Astrocyte (in vitro differentiated cells and primary cell): ENCODE measurements at places on chromosomes 2 and 18.

DNA sequence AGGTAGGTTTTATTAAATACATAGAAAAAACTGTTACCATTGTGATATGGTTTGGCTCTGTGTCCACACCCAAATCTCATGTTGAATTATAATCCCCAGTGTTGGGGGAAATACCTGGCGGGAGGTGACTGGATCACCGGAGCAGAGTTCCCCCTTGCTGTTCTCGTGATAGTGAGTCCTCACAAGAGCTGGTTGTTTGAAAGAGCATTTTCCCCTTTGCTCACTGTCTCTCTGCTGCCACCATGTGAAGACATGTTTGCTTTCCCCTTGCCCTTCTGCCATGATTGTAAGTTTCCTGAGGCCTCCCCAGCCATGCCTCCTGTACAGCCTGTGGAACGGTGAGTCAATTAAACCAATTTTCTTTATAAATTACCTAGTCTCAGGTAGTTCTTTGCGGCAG is 352.7 kb upstream of the SLC39A10 start:
- no peak overlapping the region for H3K4me3 ChIP-seq
- H3K4me1 ChIP-seq: no peaks in the 10 kb centered on the region
- no peaks in the 10 kb centered on the region for H3K36me3 ChIP-seq
- DNase-seq: no peak
- H3K27me3 ChIP-seq: no peaks in the 10 kb centered on the region

- H3K27me3 ChIP-seq: no peaks in the 10 kb centered on the region
- no peaks in the 10 kb centered on the region for H3K36me3 ChIP-seq
- no peak overlapping the region for H3K27ac ChIP-seq
Measured at GRCh38 chr2:43465234-43465633, 130.6 kb downstream of the THADA start.

- H3K27me3 ChIP-seq: no peaks in the 10 kb centered on the region
- no peak overlapping the region for H3K4me3 ChIP-seq
- H3K27ac ChIP-seq: no peak overlapping the region
- H3K36me3 ChIP-seq: peaks cover 57% of the 10 kb centered on the region
- peaks cover 14% of the 10 kb centered on the region for H3K4me1 ChIP-seq
Measured at GRCh38 chr2:237341872-237342271, 72.1 kb downstream of the COL6A3 start.

DNA sequence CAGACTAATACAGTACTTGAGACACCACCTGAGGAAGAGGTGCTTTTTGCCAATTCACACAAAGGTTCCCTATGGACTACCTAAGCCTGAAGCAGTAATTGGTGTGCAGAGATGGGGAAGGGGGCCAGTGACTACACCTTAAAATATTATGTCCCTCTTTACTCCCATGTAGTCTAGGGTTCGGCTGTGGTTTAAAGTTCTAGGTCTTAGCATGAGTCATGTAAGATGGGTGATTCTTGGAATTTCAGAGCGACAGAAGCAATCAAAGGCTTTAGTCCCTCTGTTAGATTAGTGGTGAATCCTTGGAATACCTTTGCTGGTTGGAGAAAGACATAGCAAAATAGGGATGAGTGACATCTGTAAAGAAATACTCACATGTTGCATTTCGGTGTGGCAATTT is 14.3 kb upstream of the CCDC85A start:
- H3K4me1 ChIP-seq: no peaks in the 10 kb centered on the region
- H3K27ac ChIP-seq: no peak overlapping the region
- H3K4me3 ChIP-seq: no peak overlapping the region
- no peaks in the 10 kb centered on the region for H3K36me3 ChIP-seq
- no peaks in the 10 kb centered on the region for H3K27me3 ChIP-seq
- peak; percentile 6 for DNase-seq

GRCh38 chr2:222358876-222359275 is 60.1 kb upstream of the PAX3 start:
- no peak overlapping the region for H3K4me3 ChIP-seq
- peak; percentile 31 for DNase-seq
- H3K27ac ChIP-seq: no peak overlapping the region
- H3K36me3 ChIP-seq: no peaks in the 10 kb centered on the region
- H3K4me1 ChIP-seq: no peaks in the 10 kb centered on the region

DNA sequence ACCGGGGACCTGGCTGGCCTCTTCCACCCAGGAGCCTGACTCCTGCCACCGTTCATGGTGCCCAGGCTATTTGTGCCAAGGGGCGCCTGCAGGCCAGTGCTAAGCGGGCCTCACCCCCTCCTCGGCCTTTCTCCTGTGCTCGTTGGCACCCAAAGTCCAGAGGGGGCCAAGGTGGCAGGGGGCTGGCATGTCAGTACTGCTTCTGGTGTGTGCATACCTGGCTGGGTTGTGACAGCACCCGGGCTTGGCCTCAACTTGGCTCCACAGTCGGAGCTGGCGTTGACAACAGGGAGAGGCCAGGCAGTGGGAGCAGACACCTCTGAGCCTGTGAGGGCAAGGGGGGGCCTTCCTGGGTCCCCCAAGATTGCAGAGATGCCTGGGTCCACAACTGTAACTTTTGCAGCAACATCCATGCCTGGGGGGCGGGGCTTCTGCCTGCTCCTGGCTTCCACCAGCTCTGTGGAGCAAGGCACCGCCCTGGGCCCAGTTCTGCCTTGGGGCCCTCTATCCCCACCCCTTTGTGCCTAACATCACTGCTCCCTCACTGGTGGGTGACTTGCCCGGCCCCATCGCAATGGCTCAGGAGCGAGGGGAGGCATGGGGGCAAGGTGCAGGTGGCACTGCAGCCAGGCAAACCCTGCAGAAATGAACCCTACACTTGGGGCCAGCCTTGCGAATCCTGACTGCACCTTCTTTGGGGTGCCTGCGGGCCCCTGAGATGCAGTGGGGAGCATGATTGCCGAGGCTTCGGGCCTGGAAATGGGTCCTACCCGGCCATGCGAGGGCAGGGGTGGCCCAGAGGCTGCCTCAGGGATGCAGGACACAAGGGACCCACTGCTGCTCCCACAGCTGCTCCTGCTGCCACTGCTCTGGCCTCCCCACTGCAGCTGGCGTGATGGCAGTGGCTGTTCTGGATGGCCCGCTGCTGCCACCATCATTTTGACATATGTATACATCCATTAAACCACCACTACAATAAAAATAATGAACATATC is 35.9 kb downstream of the PTPN4 start:
- DNase-seq: no peak
- no peak overlapping the region for H3K4me3 ChIP-seq

- DNase-seq: no peak
- peaks cover 47% of the 10 kb centered on the region for H3K36me3 ChIP-seq
- H3K27me3 ChIP-seq: no peaks in the 10 kb centered on the region
- H3K4me3 ChIP-seq: peak overlapping the region; percentile 100
- no peak overlapping the region for H3K27ac ChIP-seq
Measured at GRCh38 chr2:200861617-200862155, 2.8 kb downstream of the CLK1 start.
